ENCODE measurements at places on chromosomes 7 and 10. TPM values are rescaled to one million over a fixed set of nuclear protein-coding genes. Genes with fewer than 3 reads are reported as not detected.

- no peak for DNase-seq
- no peaks in the 10 kb centered on the region for H3K4me1 ChIP-seq
- no peak overlapping the region for H3K27ac ChIP-seq
- no peaks in the 10 kb centered on the region for H3K27me3 ChIP-seq
- no peak overlapping the region for H3K4me3 ChIP-seq
- no peaks in the 10 kb centered on the region for H3K36me3 ChIP-seq
These were observed 957.0 kb upstream of the LRRTM3 start for GRCh38 chr10:65968871-65969270.

Gene ZNF853
- total RNA-seq = 7.5 TPM

- DNase-seq = peak; percentile 81
- no peaks in the 10 kb centered on the region for H3K36me3 ChIP-seq
- H3K27ac ChIP-seq = no peak overlapping the region
- H3K4me1 ChIP-seq = no peaks in the 10 kb centered on the region
- H3K4me3 ChIP-seq = no peak overlapping the region
These were observed 568.1 kb upstream of the LRRN3 start for GRCh38 chr7:110522761-110523200.

Gene ASB10
- total RNA-seq = not detected

DNA sequence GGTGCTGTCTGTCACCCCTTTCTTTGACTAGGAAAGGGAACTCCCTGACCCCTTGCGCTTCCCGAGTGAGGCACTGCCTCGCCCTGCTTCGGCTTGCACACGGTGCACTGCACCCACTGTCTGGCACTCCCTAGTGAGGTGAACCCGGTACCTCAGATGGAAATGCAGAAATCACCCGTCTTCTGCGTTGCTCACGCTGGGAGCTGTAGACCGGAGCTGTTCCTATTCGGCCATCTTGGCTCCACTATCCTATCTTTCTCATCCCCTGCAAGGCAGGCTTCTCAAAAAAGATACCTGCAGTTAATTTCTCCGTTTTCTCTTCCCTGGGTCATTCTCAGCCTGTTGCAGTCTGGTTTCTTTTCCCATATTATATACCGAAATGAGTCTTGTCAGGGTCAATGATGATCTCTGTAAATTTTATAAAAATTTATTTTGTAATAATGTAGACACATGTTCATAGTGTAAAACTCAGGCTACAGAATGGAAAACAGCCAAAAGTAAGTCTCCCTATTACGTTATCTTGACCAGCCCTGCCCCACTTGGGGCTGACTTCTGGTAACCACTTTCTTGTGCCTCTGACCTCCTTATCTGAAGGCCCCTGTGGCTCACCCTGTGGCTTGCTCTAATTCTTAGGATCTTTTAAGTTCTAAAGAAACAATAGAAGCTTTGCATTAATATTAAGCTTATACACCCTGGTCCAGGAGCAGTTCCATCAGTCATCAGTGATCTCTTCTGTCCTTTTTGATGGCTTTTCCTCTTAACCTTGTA lies 20.7 kb downstream of the BLVRA start:
- no peaks in the 10 kb centered on the region for H3K4me1 ChIP-seq
- H3K27ac ChIP-seq = no peak overlapping the region
- no peak for DNase-seq
- H3K36me3 ChIP-seq = no peaks in the 10 kb centered on the region
- H3K4me3 ChIP-seq = no peak overlapping the region

- H3K4me3 ChIP-seq = no peak overlapping the region
- no peaks in the 10 kb centered on the region for H3K27me3 ChIP-seq
- H3K27ac ChIP-seq = no peak overlapping the region
- H3K4me1 ChIP-seq = no peaks in the 10 kb centered on the region
- H3K36me3 ChIP-seq = no peaks in the 10 kb centered on the region
These were observed 132.3 kb downstream of the DPY19L1 start for GRCh38 chr7:34904987-34905386.

DNA sequence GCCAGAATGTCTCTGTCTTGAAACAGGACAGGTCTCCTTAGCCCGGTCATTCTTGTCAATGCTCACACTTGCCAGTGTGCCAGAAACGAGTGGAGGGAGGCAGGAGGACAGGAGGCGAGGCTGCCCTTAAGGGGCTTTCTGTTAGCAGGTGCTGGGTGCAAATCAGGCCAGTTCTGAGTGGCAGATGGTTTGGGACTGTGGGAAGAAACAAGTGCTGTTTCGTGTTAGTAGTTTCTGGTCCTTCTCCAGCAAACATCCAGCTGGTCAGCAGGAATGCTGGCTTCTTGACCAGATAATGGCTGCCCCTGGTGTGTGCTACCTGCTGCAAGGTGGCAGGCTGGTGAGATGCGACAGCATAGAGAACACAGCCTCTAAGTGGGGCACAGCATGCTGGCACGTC lies 8.2 kb upstream of the NDUFB2 start:
- no peaks in the 10 kb centered on the region for H3K4me1 ChIP-seq
- no peak for DNase-seq
- peaks cover 91% of the 10 kb centered on the region for H3K36me3 ChIP-seq
- H3K4me3 ChIP-seq = no peak overlapping the region

GRCh38 chr10:82924711-82925110 lies 1049.7 kb downstream of the NRG3 start:
- no peak for DNase-seq
- no peaks in the 10 kb centered on the region for H3K4me1 ChIP-seq
- H3K27ac ChIP-seq = no peak overlapping the region
- H3K36me3 ChIP-seq = no peaks in the 10 kb centered on the region
- no peak overlapping the region for H3K4me3 ChIP-seq

DNA sequence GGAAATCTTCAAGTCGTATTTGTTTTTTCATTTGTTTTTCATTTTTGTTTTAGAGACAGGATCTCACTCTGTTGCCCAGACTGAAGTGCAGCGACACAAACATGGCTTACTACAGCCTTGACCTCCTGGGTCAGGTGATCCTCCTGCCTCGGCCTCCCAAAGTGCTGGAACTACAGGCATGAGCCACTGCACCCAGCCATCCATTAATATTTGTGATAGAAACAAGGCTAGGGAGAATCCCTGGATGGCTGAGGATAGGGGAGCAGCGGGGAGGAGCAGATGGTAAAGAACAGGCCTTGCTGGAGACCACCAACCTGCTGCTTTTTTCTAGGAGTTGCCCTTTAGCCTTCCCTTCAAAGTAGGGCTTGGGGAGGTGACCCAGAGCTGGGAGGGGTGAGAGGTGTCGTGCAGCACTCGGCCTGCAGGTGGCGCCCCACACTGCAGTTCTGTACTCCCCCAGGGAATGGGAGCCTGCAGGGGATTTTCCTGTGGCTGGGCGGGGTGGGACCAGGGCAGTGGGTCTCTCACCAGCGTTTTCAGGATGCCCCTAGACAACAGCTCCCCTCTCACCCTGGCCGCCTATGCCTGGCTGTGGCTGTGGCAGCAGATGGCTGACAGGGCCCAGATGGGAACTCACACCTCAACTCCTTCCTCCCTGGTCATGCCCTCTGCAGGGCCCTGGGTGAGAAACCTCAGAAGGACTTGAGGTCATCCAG lies 12.6 kb upstream of the CDH23 start:
- DNase-seq = peak; percentile 82
- H3K27ac ChIP-seq = no peak overlapping the region
- no peaks in the 10 kb centered on the region for H3K4me1 ChIP-seq

- H3K27ac ChIP-seq = no peak overlapping the region
- no peaks in the 10 kb centered on the region for H3K36me3 ChIP-seq
- no peak overlapping the region for H3K4me3 ChIP-seq
- no peaks in the 10 kb centered on the region for H3K27me3 ChIP-seq
- no peaks in the 10 kb centered on the region for H3K4me1 ChIP-seq
These were observed 30.7 kb upstream of the ZNF92 start for GRCh38 chr7:65342723-65343629.

GRCh38 chr7:26626687-26627086 lies 237.7 kb downstream of the SKAP2 start:
- H3K4me1 ChIP-seq = no peaks in the 10 kb centered on the region
- no peak overlapping the region for H3K4me3 ChIP-seq
- no peaks in the 10 kb centered on the region for H3K36me3 ChIP-seq
- H3K27ac ChIP-seq = no peak overlapping the region
- no peak for DNase-seq

DNA sequence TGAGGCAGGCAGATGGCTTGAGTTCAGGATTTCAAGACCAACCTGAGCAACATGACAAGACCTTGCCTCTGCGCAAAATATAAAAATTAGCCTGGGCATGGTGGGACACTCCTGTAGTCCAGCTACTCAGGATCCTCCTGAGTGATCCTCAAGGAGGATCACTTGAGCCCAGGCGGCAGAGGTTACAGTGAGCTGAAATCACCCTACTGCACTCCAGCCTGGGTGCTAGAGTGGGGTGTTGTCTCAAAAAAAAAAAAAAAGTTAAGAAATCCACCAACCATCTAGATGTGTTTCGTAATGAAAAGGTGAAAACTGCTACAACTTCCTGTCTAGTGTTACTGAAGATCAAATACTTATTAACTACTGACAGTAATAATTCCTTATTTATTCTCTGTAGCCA lies 8.1 kb downstream of the GLCCI1 start:
- H3K27me3 ChIP-seq = no peaks in the 10 kb centered on the region
- no peak overlapping the region for H3K27ac ChIP-seq
- no peaks in the 10 kb centered on the region for H3K36me3 ChIP-seq

DNA sequence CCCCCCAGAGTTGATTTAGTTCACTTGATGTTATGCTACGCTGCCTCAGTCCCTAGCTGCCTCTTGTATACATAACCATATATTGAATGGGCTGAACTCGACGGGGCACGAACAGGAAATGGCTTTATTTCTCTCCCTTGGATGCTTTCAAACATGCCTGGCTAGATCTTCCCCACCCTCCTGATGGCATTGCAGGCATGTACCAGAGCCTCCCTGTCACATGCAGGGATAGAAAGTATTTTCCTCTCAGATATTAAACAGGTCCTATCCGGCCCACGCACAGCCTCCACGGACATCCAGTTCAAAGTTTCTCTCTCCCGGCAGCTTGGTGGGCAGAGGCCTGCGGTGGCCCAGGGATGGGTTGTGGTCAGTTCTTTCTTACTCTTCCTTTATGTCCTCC lies 422.1 kb downstream of the RPS24 start:
- no peak for DNase-seq
- H3K36me3 ChIP-seq = no peaks in the 10 kb centered on the region
- H3K4me1 ChIP-seq = no peaks in the 10 kb centered on the region

DNA sequence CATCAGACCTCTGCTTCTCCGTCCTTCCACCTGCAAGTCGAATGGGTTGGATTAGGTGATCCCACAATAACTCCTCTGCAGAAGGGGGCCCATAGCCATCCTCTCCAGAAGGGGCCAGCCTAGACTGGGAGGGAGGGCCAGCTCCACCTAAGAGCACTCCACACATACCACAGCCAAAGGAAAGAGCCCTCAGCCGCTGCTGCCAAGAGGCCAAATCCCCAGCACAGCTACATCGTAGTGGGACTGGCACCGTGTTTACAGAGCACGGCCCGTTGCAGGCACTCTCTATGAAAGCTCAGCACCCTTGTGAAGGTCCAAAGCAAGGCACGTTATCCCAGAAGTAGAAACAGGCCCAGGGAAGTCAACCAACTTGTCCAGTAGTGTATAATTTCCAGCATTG lies 5.4 kb downstream of the KCNH2 start:
- no peak for DNase-seq
- no peaks in the 10 kb centered on the region for H3K36me3 ChIP-seq
- H3K4me1 ChIP-seq = peaks cover 28% of the 10 kb centered on the region
- H3K27me3 ChIP-seq = peaks cover 89% of the 10 kb centered on the region
- H3K4me3 ChIP-seq = no peak overlapping the region

Gene AKR1C8
- total RNA-seq = not detected

Gene LOXL4
- 23.7 TPM for total RNA-seq

GRCh38 chr7:78168865-78169264 lies 370.3 kb downstream of the PHTF2 start:
- no peak for DNase-seq
- no peaks in the 10 kb centered on the region for H3K27me3 ChIP-seq
- no peaks in the 10 kb centered on the region for H3K4me1 ChIP-seq

DNA sequence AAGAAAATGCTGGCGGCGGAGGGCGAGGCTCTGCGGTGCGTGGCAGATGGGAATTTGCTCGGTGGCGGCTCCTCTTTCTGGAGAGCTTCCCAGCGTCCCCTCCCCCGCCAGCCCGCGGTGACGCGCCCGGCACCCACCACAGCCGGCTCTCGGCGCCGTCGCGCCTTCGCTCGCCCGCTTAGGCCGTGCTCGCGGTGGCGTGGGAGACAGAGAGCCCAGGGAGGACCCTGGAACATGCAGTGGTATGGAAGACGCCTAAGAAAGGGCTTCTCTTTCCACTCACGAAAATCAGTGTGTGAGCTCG lies 576 bp upstream of the CSGALNACT2 start:
- peak overlapping the region; percentile 90 for H3K27ac ChIP-seq
- DNase-seq = peak; percentile 91
- peaks cover 14% of the 10 kb centered on the region for H3K4me1 ChIP-seq
- H3K4me3 ChIP-seq = peak overlapping the region; percentile 84
- no peaks in the 10 kb centered on the region for H3K27me3 ChIP-seq
- H3K36me3 ChIP-seq = no peaks in the 10 kb centered on the region

- H3K36me3 ChIP-seq = no peaks in the 10 kb centered on the region
- H3K27ac ChIP-seq = no peak overlapping the region
- H3K27me3 ChIP-seq = no peaks in the 10 kb centered on the region
- no peak for DNase-seq
These were observed 18.8 kb downstream of the NEBL start for GRCh38 chr10:20877986-20878983.

GRCh38 chr7:47809387-47809786 lies 138.9 kb downstream of the PKD1L1 start:
- no peak overlapping the region for H3K27ac ChIP-seq
- no peaks in the 10 kb centered on the region for H3K36me3 ChIP-seq
- no peaks in the 10 kb centered on the region for H3K27me3 ChIP-seq
- no peaks in the 10 kb centered on the region for H3K4me1 ChIP-seq
- peak; percentile 54 for DNase-seq

- peak; percentile 94 for DNase-seq
- H3K27me3 ChIP-seq = no peaks in the 10 kb centered on the region
- peak overlapping the region; percentile 85 for H3K4me3 ChIP-seq
- peak overlapping the region; percentile 99 for H3K27ac ChIP-seq
- peaks cover 16% of the 10 kb centered on the region for H3K36me3 ChIP-seq
- H3K4me1 ChIP-seq = peaks cover 31% of the 10 kb centered on the region
These were observed 1.1 kb downstream of the VIM start for GRCh38 chr10:17229016-17229716.

GRCh38 chr10:103828107-103828506 lies 27.3 kb downstream of the SH3PXD2A start:
- H3K27ac ChIP-seq = no peak overlapping the region
- no peaks in the 10 kb centered on the region for H3K36me3 ChIP-seq
- H3K27me3 ChIP-seq = no peaks in the 10 kb centered on the region

Data from stomach (tissue), 19 donors.